ENCODE measurements at places on chromosomes 4 and X.

- no peak for DNase-seq
Measured at GRCh38 chrX:107324493-107325310, 118.3 kb downstream of the DNAAF6 start.

DNA sequence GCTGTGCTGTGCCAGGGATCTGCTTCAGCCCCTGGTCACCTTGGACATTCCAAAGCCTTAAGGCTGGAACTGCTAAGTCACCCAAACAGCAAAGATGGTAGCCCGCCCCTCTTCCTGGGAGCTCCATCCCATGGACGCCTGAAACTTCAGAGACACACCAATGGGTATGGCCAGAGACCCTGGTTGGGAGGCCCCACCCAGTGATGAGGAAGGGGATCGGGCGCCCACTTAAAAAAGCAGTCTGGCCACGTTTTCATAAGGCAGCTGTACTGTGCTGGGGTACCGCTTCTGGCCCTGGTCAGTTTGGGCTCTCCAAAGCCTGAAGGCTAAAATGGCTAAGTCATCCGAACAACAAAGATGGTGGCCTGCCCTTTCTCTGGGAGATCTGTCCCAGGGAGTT lies 9.4 kb upstream of the TMSB15C start:
- no peak for DNase-seq

DNA sequence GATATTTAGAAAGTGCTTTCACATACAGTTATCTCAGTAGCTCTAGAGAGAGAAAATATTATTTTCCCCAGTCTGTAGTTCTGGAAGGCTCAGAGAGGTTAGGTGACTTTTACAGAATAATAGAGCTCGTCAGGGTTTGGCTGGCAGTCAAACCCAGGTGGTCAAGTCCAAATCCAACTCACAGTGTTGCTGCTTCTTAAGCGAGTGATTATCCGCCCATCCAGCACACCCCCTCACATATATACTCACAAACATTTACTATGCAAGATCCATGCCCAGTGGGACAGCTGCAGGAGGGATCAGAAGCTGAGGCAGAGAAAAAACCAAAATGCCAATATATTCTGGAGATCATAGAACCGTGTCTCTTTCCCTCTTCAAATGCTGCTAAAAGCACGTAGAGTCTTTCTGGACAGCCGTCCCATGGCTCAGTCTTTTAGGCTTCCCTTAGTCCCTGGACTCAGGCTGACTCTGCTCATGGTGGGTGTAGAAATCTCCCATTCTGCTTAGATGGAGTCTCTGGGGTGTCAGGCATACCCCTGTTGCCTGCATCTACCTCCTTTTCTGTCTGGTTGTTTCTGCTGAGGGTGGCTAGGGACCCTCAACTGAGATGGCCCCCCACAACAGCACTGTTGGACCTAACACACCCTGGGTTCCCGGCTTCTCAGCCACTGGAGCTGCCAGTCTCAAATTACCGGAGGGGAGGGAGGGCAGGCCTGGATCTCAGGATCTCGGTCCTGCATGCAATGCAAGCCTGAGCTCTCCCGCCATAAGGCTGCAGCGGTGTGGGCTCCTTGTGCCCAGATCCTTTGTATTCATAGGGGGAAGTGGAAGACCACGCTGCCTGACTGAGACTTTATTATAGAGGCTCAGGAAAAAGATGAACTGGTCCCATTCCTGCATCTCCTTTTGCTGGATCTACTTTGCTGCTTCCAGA lies at the start of gene CHRNA9:
Gene CHRNA9 (plus strand): TSS at position 743 of the 934 bp plus-strand sequence. CDS start 135 bp downstream, at position 878.
- DNase-seq, result no peak

- DNase-seq, result no peak
Measured at GRCh38 chr4:94357624-94358023, 15.0 kb upstream of the HPGDS start.

GRCh38 chrX:13387666-13388494 lies 68.0 kb upstream of the ATXN3L start:
- no peak for DNase-seq

GRCh38 chr4:185716141-185716551 lies 95.8 kb downstream of the SORBS2 start:
- no peak for DNase-seq

DNA sequence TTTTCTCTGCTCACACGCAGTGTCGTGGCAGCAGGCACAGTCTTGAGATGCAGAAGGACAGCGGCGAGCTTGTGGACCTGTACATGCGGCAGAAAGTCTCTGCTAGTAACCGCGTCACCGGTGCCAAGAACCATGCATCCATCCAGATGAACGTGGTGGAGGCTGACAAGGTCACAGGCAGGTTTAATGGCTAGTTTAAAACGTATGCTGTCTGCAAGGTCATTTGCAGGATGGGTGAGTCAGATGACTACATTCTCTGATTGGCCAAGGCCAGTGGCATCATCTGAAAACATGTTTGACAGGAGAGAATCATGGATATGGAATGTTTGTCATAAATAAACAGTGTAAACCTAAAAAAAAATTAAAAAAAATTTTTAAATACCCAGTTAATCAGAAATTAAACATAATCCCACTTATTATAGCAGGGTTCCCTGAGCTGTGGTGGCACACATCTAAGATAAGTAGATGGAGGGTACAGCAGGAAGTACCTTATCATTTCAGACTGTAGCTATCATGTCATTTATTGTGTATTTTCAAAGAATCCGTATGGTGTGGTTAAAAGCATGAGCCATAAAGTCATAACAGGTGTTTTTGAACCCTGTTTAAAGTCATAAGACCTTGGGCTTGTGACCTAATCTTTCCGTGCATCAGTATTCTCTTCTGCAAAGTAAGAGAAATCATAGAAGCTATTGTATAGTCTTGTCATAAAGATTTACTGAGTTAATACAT lies 7.5 kb upstream of the BMP2K start:
- DNase-seq, result no peak

DNA sequence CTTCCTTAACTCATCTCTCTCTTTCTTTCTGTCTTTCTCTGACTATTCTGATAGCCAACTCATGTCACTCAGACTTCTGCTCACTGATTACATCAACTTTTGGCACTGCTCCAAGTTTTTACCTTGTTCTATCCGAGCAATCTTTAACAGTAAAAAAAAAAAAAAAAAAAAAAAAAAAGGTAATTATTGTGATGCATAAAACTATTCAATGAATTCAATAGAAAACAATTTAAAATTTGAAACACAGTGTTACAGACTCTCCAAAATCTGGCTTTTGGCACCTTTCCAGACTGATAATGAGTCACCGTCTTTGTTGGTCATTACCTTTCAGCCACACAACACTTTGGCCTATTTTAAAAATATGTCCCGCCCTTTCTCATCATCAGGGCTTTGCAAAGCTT lies 229.5 kb downstream of the GALNTL6 start:
- no peak for DNase-seq

DNA sequence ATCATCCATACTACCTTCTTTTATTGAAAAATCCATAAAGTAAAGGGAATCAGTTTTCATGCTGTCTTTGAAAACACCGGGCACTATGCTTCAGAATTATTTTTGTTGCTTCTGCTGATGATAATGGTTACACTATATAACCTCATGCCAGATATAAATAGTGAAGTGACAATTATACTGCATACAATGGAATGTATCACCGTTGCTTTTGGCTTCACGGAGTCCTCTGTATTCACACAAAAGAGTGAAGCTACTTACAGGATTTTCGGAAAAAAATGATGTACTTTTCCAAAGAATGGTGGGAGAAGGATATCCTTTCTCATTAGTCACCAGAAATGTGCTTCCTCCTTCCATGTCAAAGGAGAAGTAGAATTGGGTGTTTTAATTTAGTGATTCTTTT lies 159.1 kb upstream of the PITX2 start:
- no peak for DNase-seq

- no peak for DNase-seq
Measured at GRCh38 chr4:62683799-62684566, 1483.9 kb downstream of the ADGRL3 start.

GRCh38 chr4:39657465-39657864 lies 18.8 kb upstream of the SMIM14 start:
- no peak for DNase-seq

GRCh38 chr4:152981278-152981677 lies 45.2 kb downstream of the FHDC1 start:
- no peak for DNase-seq

Data from T-helper 22 cell (primary cell).